ENCODE measurements at places on chromosomes 5 and 9.

DNA sequence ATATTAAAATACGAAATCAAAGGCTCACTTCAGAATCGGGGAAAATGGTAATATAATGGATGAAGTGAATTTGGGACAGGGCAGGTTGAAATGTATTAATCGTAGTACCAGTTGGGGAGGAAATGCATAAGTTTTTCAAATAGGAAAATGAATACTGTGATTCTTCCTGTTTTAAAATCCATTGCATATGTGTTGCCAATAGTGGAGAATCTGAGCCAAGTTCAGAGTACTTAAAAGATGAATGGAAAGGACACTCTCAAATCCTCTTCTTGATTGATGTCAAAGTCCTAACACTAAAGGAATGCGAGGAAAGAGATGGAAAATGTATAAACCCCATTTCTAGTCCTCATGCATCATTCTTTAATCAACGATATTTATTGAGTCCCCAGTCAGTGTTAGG lies 160.9 kb upstream of the CCNG1 start:
- DNase-seq: no peak

GRCh38 chr5:51392689-51393199 lies 9.5 kb downstream of the ISL1 start:
- no peak for DNase-seq

- DNase-seq: peak; percentile 9
Measured at GRCh38 chr5:13865312-13865711, 79.2 kb downstream of the DNAH5 start.

DNA sequence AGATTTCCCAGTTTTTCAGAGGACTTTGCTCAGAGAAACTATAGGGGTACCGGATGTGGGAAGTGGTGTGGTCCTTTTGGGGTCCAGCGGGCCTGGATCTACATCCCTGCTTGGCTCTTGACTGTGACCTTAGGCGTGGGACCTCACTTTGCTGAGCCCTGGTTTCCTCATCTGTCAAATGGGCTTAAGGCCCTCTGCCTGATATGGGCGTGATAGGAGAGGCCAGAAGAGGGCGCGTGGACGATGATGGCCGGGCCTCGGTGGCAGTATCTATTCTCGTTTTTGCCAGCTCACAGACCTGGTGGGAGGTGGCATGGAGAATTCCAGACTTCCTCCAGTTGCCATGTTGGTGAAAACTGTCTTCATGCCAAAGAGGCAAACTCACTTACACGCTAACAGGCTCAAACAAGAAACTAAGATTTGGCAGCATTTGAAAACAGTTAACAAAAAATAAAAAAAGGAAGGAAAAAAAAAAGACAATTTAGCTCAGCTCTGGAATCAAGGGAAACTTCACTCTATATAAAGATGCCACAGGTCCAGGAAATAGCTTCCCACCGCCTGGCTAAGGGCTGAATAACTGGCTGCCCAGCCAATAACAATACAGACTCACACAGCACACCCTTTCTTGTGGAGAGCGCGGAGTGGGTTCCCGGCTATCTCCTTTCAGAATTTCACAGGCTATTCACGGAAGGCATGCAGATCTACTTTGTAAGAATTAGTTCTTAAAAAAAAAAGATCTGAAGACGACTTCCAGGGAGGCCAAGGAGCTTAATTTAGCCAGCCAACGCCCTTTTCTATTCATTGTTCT lies 1.7 kb downstream of the SH3PXD2B start:
- peak; percentile 31 for DNase-seq

- no peak for DNase-seq
Measured at GRCh38 chr9:88420227-88420626, 32.0 kb downstream of the SPIN1 start.

DNA sequence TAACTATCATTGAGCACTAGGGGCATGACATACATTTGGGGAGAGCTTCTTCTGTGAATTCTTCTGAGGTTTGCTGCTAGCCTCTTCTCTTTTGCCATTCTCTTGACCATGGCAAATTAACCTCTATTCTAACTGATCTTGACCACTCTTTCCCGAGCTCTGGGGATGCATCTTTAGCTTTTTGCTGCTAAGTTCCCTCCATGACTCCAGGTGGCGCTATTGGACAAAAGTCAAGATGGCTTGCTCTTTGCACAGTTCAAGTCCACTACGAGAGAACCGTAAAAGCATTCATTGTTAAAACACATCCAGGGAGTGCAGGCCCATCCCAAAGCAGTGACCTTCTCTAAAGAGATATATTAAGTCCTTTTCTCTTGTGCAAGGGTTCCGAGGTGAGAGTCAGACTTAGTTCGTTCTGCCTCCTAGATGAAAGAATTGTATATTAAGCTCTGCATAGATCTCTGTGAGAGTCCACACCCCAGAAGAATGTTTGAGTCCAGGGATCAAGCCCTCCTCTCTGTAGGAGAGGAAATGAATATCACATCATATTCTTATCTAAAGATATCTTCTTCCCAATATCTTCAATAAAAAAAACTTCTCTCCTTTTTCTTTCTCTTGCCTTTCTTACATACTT lies 1152.9 kb upstream of the CDH6 start:
- DNase-seq: peak; percentile 92

GRCh38 chr9:124047251-124047672 lies 35.7 kb downstream of the LHX2 start:
- DNase-seq: no peak

DNA sequence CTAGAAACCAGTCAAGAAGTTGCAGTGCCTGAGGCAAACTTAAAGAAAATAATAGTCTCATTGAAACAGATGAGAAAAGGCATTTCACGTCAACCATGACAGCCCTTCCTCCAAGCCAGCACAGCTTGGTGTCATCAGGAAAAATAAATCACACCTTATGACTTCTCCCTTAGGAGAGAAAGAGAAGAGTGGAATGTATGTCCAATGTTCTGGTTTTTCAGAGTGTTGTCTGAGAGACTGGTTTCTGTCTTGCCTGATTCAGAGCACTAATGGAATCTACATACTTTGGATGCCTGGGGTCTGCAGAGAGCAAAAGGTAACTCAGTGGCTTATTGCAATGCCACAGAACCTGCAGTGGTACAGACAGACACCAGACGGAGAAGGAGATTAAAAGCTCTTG lies 105.5 kb upstream of the PDE4D start:
- no peak for DNase-seq

- peak; percentile 14 for DNase-seq
Measured at GRCh38 chr5:88659529-88660263, 223.3 kb downstream of the MEF2C start.

- peak; percentile 97 for DNase-seq
Measured at GRCh38 chr9:38227061-38227540, 158.1 kb upstream of the SHB start.

- DNase-seq: no peak
Measured at GRCh38 chr9:130536701-130537107, 42.7 kb upstream of the FUBP3 start.

DNA sequence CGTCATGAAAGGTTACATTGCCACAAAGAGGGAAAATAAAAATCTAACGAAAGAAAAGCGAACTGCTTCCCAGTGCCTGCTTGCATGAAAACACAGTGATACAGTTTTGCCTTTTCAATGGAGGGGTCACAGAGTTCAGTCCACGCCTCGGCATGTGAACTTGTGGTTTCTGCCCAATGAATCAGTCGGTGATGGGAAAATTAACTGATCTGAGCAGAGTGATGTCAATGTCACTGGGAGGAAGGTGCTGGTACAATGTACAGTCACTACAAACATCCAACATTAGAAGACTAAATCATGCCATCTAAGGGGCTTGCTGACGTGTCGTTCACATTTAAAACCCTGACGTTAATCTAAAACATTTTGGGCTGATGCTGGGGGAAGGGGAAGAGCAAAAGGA lies 151.8 kb upstream of the MSX2 start:
- no peak for DNase-seq

DNA sequence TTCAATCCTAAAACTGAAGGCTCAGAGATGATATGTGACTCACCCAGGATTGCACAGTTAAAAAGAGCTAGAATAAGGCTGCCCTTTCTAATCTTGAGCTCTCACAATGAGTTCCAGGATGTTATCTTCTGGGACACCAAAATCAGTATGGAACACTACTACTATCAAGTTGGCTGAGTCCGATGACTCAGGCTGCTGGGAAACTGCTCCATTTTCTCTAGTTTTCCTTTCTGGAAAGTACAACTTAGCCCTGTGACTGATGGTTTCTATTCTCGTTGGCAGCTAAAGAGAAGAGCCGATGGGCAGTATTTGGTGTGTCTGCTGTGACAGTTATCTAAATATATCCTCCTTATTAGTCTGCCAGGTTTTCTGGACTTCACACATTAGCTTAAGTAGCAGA lies 37.9 kb upstream of the DPYSL3 start:
- DNase-seq: no peak

DNA sequence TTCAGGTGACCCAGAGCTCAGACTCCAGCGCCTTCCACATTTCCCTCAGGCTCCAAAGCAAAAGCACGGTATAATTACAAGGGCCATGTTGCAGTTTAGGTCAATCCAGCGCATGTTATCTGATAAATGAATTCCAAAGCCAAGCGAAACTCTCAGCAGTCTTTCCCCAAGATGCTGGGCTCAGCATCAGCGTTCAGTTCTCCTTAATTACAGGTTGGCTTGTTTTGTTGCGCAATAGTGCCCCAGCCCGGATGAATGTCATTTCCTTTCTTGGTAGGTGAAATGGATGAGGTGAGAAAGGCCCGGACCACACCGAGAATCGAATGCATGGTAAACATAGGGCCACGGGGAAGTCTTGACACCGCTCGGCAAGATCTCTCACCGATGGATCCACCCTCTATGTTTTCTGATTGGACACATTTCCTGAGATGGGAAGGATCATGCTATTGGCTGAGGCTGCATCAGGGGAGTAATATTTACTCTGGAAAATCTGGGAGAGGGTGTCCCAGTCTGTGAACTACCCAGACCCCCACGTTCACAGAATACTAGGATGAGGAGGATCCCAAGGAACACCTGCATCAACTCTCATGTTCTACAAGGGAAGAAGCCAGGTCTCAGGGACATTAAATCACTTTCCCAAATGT lies 221.2 kb upstream of the ANKRD55 start:
- DNase-seq: no peak

All from DMS53 (cell line).